Activated CD8-positive, alpha-beta memory T cell treated with anti-CD3 and anti-CD28 coated beads for 1 hour (primary cell): ENCODE measurements at places on chromosomes 4 and X.

DNA sequence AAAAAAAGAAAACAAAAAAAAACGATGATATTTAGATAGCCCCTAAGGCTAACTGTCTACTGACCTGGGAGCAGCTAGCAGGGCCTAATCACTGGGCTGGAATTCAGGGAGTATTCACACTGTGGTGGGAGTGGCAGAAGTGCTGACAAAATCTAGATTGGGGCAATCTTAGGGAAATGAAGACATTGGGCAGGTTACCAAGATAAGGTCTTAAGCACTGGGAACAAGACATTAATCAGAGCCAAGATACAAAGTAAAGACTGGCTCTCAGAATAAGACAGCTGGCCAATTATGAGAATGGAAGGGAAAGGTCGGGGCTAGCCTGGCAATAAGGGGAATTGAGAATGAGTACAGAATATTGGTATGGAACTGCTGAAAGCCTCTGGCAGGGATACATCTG lies 100.2 kb upstream of the GRIA3 start:
- no peak for DNase-seq

GRCh38 chrX:96181605-96182004 lies 503.0 kb upstream of the DIAPH2 start:
- DNase-seq = no peak

DNA sequence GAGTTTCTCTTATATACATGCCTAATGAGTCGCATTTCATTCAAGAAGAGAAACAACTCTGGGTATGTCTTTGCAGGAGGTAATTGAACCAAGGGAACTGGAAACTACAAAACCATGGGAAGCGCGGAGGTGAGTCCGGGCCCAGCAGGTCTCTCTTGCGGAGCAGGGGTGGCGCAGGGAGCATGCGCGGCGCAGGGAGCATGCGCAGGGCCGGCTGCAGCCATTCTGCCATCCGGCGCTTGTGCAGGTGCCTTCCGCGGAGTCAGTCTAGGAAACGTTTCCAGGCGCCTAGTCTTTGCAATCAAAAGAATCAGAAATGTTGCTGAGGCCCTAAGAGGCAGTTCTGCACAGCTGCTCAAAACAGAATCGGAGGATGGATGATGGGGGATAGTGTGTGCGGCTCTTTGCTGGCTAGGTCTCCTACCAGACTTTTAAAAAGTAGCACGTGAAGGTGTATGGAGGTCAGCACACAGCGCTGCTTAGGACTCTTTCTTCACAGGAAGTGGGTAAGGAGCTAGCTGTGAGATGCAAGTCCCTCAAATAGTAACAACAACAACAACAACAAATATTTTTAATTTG lies 433.8 kb upstream of the FAT1 start:
- no peak for DNase-seq

GRCh38 chr4:14047840-14048239 lies 420.3 kb upstream of the BOD1L1 start:
- DNase-seq = no peak

DNA sequence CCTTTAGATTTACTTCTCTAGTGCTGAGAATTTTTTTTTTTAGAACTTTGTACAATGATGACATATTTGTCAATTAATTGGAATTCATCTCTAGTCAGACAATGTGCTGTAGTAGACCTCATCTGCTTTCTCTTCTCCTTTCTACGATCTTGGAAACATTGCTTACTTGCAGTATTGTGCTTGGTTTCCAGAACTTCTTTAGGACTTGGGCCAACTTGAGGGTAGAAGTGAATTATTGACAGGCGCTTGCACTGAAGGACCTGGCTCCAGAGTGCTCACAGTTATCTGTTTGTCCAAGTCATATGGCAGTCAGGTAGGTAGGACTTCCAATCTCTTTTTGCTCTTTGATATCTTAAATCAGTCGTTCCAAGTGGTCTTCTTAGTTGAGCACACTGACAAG lies 39.6 kb downstream of the FNIP2 start:
- no peak for DNase-seq

DNA sequence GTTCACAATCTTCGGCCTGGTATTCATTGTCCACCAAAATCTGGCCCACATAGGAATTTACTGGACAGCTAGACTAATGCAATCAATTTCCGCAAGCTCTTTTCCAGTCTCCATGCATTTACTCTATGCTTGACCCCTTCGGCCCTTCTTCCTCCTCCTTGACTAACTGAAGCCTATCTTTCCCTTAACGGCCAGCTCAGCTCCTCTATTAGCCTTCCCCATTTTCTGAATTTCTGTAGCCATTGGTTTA lies 1.2 kb upstream of the PHKA2 start:
- no peak for DNase-seq

DNA sequence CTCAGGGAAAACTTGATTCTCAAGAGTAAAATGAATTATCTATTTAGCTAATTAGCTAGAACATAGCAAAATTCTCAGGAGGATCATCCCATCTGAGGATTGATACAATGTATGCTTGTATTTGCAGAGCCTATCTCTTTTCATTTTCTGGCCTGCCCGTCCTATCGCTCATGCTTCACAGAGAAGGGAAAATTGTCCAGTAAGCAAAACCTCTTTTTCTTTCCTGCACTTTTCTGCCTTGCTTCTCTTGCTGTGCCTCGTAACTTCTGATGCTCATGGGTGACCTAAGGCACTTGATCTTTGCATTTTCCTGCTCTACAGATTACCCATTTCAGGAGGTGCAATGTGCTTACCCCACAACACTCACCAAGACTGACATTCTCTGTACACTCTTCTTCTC lies 88.1 kb downstream of the GBA3 start:
- DNase-seq = no peak

GRCh38 chr4:22179124-22179874 lies 230.7 kb upstream of the KCNIP4 start:
- no peak for DNase-seq

DNA sequence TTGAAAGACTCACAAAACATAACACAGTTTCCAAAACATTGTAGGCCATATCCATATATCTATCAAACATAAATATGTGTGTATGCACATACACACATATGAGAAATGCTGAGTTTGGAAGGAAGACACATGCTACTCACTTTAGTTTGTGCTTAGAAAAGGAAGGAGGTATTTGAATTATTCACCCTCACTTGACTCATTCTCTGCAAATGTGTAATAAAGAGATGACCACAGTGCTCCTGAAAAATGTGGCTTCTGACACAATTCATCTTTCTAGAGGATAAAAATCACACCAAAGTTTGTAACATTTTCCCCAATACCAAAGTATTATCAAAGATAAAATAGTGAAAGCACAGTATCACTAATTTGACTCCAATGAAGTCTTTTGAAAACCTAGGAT lies 950.1 kb downstream of the FAT4 start:
- DNase-seq = no peak

DNA sequence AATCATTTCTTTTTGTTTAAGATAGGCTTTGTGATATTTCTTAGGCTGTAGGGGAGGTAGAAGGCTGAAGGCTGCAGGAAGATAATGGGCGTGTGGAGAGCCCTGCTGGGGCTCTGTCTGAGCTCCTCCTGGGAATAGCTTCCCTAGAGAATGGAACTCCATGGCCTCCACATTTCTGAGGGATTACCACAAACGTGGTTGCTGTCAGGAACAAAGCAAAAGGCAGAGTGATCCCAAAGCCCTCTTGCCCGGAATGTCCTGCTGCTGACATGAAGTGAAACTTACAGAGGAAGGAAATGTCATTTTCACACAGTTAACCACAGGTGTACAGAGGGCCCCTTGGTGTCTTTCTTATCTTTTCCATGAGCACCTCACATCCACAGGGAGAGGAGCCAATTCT lies 89.3 kb downstream of the DDIT4L start:
- no peak for DNase-seq

DNA sequence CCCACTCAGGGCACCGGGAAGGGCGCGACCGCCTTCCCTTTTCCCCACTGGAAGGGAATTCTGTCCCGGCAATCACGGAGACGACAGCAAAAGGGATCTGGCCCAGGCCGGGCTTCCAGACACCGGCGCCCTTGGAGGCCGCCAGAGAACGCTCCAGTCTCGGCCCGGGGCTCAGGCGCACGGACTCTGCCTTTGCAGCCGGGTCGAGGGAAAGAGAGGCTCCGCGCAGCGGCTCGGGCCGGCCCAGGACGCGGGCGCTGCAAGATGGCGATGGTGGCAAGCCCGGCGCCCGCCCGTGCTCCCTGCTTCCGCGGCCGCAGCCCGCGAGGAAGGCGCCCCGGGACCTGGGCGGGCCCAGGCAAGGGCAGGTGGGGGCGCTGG lies 1.1 kb downstream of the CTBP1 start:
- no peak for DNase-seq

- DNase-seq = no peak
Observed at GRCh38 chr4:32037399-32037798, 1317.2 kb downstream of the PCDH7 start.

DNA sequence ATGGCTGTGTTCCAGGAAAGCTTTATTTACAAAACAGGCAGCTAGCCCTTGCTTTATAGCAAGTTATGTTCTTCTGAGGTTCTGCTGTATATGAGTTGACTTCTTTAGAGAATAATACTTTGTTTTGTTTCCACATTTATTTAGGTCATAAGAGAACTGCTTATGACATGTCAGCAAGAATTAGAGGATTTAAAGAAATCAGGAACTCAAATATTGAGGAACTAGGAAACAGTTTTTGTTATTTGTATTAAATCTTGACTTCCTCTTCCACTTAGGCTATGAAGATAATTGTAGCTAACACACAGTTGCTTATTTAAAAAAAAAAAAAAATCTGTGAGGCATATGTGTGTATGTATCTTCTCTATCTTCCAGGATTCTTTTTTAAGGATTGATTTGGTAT lies 14.3 kb downstream of the ZRSR2 start:
- no peak for DNase-seq

GRCh38 chr4:84956014-84956413 lies 10.5 kb downstream of the WDFY3 start:
- DNase-seq = no peak

DNA sequence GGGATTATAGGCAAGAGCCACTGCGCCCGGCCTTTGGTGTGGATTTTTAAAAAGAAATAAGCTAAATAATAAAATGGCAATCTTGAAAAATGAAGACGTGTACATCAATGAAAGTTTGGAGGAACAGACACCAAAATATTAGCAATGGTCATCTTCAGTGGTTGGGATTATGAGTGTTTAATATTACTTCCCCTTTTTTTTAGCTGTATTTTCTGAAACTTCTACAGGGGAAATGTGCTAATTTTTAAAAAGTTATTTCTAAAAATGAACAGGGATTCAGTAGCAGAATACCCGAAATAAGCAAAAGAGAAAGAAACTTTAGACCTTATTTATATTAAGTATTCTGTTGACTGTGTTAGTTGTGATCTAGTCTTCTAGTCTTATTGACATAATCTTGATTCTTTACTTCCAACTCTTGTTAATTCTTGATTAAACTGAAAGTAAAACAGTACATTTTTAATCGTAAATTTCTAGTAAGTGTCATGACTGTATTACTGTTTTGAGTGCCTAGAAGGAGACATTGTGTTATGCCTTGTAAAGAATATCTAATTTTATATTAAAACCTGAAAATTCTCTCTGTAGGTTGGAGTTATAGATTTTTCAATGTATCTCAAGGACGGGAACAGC lies 51.3 kb downstream of the RUFY3 start:
- DNase-seq = no peak
